ACHN (cell line): ENCODE measurements at places on chromosomes 2 and 18.

- DNase-seq = no peak
These were observed 27.0 kb upstream of the CCDC93 start for GRCh38 chr2:118040891-118041290.

- DNase-seq = peak; percentile 84
These were observed 14.3 kb upstream of the TANC1 start for GRCh38 chr2:158953926-158954763.

DNA sequence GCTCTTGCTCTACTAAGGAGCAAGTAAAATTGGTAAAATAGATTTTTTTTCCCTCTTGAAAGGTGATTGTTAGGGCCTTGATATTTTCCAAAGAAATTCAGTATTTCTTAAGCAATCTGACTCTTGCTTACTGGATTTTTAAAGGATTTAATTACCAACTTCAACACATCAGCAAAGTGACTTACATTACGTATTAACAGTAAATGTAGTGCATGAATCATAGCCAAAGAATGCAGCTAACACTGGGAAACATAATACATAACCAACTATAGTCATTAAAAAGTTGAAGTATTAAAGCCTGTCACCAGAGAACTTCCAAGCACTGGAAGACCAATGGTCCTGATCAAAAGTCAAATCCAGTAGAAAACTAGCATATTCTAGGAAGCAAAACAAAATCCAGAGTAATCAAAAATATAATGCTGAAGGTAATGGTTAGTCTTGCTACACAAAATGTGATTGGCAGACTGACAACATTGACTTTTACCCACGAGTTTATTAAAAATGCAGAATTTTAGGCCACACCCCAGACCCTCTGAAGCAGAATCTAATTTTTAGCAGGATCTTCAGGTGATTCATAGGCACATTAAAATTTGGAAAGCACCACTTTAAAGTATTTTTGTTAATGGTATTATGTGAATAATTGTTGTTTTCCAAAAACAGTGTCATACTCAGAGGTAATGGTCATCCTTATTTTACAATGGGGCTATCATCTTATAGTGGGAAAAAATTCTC is 31.8 kb upstream of the CAVIN2 start:
- DNase-seq = peak; percentile 93

DNA sequence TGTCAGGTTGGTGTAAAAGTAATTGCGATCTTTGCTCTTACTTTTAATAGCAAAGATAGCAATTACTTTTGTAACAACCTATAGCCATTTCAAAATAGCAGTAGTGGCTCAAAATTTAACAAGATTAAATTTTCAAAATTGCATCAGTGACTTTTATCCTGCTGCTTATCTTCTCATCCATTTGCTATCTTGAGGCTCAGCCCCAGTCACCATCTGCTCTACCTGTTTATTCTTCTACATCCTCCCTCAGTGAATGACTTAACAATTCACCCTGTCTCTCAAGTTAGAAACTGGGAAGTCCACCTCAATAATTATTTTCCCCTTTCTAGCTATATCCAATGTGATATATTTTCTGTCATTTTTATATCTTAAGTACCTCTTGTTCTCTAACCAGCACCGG is 148.6 kb upstream of the ZNF804A start:
- DNase-seq = no peak

DNA sequence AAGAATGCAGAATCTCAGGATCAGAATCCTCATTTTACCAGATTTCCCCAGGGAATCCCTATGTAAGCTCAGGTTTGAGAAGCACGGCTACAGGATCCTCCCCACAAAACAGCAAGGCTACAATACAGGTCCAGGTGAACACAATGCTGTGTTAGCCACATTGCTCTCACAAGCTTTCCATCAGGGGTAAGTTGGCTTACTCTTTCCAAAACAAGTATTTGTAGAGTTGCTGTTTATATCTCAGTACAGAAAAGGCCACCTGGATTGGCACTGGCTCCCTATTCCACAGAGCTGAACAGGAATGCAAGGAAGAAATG is 11.0 kb downstream of the SPRED2 start:
- no peak for DNase-seq

- no peak for DNase-seq
These were observed 54.6 kb downstream of the BAZ2B start for GRCh38 chr2:159561786-159562185.

- DNase-seq = no peak
These were observed 22.0 kb downstream of the SMAD7 start for GRCh38 chr18:48928787-48929186.

- peak; percentile 15 for DNase-seq
These were observed 97.2 kb upstream of the OTOS start for GRCh38 chr2:240237609-240238174.

DNA sequence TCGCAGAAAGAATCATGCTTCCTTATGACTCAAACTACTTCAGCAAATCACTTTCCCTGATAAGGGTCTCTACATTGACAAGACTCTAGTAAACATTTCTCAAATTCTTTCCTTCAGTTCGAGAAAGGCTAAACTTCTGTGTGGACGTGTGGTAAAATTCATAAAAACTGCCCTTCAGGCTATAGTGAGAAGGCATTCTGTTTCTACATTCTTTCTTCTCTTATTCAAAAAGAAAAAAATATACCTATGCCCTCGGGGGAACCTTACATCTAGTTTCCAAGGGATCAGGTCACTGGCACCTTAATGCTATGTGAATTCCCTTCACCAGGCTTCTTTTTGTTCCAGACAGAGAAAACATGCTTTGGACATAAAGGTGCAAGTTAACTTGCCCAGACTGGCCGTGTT is 4.9 kb downstream of the VIT start:
- DNase-seq = no peak

DNA sequence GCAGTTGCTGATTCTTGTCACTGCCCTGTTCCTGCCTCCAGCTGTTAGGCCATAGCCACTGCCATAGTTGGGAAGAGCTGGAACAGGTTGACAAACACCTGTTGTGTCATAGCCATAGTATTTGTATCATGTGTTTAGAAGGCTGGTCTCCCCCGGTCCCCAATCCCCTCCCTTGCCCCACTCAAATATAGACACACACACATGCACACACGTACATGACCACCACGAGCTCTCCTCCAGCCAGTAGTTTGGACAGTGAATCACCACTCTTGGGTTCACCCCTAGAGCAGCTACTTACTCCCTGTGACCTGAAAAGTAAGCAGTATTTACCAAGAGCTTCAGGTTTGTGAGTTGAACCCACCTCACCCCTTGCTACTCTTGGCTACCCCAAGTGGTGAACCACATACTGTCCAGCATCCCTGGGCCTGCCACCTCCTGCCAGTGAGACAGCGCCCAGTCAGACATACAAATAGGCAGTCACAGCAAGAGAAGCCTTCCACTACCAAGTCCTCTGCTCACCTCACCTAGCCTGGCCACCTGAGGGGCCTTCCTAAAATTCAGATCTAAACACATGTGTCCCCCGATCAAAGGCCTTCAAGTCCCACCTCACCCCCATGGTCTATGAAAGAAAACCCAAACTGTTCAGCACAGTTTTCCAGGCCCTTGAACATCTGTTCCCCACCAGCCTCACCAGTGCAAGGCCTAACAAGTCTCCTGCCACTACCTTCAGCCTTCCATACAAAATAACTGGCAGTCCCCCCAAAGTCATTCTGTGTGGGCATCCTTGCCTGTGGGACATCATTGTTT is 7.1 kb downstream of the PCBP1 start:
- no peak for DNase-seq

GRCh38 chr18:55444536-55444935 is 143.5 kb downstream of the TCF4 start:
- no peak for DNase-seq

DNA sequence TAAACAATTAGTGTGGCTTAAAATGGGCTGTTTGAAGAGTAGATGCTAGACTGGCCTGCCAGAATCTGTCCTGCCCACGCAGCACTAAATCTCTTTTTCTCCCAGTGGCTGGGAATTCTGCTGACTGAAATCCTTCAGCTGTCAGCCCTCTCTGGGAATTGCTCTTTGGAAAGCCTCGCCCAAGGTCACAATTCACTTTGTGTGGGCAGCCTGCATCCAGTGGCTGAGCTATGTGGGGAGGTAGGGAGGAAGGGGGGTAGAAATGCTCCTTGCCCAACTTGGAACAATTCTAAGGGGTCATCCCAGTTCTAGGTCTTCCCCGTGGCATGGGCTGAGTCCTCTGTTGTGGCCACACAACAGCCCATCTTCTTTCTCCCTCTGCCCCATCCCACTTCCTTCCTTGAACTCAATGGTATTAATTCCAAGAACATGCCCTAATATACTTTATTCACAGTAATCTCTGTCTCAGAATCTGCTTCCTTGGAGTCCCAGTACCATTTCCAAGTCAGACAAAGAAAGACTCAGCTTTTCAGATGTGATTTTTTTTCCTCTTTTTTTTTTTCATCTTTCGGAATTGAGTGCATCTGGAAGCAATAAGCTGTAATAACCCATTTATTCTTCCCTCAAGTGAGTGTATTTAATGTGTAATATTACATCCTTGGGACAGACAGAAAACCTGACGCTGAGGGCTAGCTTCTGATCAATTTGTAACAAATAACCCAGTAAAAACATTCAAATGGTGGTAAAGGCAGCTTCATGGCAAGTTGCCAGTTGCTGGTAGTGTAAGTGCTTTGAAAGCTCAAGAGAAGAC is 189.4 kb downstream of the GPD2 start:
- DNase-seq = no peak

DNA sequence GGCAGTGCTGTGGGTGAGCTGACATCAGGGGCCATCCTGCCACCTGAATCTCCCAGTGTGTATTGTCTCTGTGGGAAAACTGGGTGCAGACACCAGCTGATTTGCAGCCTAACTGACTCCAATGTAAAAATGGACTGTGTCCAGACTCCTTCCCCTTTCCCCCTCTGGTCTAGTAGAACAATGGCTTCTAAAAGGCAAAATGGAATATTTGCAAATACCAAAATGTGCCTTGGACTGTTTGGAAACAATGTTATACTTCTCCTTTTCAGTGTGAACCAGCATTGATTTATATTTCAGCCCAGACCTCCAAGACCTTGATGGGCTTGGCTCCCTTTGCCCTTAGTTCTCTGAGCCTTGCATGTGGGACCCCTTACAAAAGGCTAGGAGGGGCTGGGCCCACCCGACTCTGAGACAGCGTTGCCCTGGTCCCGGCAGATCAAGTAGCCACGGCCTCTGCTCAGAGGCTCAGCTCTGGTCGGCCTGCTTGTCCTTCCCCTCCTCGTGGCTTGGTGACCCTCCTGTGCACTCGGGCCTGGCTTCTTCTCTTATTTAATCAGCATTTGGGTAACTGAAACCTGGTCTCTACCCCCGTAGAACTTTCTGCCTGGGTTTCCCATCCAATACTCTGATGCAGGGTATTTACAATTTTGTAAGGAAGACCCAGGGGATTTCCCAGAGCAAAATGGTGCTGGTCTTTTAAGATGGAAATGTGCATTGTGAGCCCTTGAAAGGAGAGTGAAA is 18.0 kb upstream of the ACKR3 start:
- no peak for DNase-seq

- peak; percentile 33 for DNase-seq
These were observed 34.6 kb upstream of the POTEC start for GRCh38 chr18:14577971-14578370.

DNA sequence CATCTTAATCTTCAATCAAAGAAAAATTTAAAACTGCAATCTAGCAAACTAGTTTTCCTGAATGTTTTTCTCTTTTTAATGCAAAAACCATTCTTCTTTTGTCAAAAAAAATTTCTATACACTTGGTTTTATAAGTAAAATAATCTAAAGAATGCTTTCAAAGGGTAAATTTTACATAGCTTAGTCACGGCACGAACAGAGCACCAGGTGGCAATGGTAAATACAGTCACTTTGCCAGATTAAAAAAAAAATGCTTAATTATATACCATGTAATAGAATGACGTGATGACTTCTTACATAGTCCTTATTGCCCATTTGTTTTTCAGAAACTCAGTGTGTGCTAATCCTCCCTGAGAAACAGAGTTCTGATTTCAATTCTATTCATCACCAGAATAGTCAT is 10.4 kb downstream of the FEZ2 start:
- DNase-seq = no peak
